ENCODE measurements at places on chromosomes 5 and 9. TPM values are rescaled to one million over a fixed set of nuclear protein-coding genes. Genes with fewer than 3 reads are reported as not detected.

CATSPER3 gene
- total RNA-seq, result 0.31 TPM

PCDHA11 gene
- total RNA-seq, result not detected

ARSI gene
- total RNA-seq, result 0.19 TPM

PCDHAC1 gene
- not detected for total RNA-seq

DNA sequence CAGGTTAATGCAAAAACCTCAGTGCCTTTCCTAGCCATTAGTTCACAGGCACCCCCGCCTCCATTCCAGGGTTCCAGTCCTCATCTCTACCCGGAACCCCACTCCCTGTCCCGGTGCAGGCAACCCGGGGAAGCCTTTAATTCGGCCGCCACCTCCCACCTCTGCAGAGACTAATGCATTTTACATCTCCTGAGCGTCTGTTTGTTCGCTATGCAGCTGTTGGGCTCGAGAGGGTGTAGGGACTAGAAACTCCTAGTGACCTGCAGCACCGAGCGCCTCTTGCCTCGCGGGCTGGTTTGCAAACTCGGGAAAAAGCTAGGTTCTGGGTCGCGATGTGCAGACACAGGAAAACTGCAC is 3.6 kb downstream of the GDNF start:
- H3K27me3 ChIP-seq, result peaks cover 47% of the 10 kb centered on the region
- H3K27ac ChIP-seq, result no peak overlapping the region
- no peaks in the 10 kb centered on the region for H3K36me3 ChIP-seq
- peaks cover 22% of the 10 kb centered on the region for H3K4me1 ChIP-seq
- no peak overlapping the region for H3K4me3 ChIP-seq

- H3K4me3 ChIP-seq, result no peak overlapping the region
- no peaks in the 10 kb centered on the region for H3K36me3 ChIP-seq
- no peaks in the 10 kb centered on the region for H3K27me3 ChIP-seq
- H3K4me1 ChIP-seq, result no peaks in the 10 kb centered on the region
- H3K27ac ChIP-seq, result no peak overlapping the region
These were observed 199.1 kb downstream of the WDR70 start for GRCh38 chr5:37578176-37578575.

DNA sequence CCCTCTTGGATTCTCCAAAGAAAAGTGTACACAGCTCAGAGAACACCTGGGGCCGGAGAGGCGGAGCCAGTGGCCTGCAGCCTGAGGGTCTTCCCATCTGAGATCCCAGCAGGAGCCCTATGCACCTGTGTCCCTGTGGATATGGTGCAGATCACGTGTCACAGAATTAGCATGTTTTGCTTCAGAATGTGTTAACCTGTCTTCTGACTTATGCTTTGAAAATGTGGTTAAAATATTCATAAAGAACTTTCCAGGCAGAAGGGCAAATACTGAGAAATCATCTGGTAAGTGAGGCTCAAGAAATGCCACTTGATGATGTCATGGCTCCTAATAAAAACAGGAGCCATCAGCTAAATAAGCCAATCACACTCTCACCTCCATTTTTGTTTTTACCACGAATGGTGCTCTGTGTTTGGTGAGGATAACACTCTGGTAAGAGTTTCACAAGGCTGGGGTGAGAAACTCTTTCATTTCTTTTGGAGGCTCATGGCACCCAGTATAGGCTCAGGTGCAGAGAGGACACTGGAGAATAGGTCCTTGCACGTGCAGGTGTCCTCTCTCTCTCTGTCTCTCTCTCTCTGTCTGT is 279.8 kb downstream of the FSTL4 start:
- H3K4me1 ChIP-seq, result no peaks in the 10 kb centered on the region
- H3K27me3 ChIP-seq, result no peaks in the 10 kb centered on the region

DNA sequence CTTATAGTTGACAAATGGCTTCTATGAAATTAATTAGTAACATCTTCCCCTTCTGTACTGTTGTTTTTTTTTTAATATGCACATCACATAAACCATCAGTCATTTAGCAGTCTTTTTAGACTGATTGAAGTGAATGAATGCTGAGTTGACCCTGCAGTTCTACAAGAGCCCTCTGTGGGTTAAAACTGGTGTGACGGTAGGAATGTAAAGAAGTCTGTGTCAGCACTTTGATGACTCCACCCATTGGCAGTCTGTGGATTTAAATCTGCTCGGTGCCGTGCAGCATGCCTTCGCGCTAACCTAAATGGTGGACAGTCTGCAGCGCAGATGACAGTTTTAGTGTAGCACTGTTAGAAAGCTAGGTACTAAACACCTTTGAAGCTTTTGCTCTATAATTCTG is 3.1 kb downstream of the GTF3C4 start:
- peaks cover 15% of the 10 kb centered on the region for H3K4me1 ChIP-seq
- H3K36me3 ChIP-seq, result peaks cover 6% of the 10 kb centered on the region
- no peak for DNase-seq
- H3K27ac ChIP-seq, result no peak overlapping the region
- no peaks in the 10 kb centered on the region for H3K27me3 ChIP-seq

DNA sequence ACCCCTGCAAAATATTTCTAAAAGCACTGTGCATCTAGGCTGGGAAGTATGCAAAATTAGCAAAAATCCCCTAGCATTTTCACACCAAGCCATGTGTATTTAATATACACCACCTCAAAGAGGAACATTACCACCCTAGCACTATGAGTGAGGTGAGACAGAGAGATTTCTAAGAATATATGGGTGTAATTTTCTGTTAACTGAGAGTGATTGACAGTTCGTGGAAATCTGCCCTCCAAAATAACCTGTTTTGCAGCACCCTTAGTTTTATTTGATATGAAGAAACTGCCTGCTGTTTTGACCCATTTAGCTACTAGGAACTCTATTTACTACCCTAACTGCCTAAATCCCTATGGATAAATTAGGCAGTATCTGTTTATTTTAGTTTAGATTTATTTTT is 64.2 kb upstream of the CDKN2B start:
- no peaks in the 10 kb centered on the region for H3K4me1 ChIP-seq
- H3K36me3 ChIP-seq, result no peaks in the 10 kb centered on the region
- DNase-seq, result no peak
- H3K27ac ChIP-seq, result no peak overlapping the region
- no peaks in the 10 kb centered on the region for H3K27me3 ChIP-seq

DNA sequence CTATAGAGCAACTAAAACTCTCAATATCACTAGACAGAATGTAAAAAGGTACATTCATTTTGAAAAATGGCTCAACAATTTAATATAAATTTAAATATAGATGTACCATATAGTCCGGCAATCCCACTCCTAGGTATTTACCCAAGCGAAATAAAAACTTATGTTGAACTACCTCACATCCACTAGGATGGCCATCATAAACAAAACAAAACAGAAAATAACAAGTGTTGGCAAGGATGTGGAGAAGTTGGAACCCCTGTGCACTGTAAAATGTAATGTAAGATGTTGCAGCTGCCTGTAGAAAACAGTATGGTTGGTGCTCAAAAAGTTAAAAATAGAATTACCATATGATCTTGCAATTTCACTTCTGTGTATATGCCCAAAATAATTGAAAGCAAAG is 36.9 kb upstream of the SELENOP start:
- no peaks in the 10 kb centered on the region for H3K27me3 ChIP-seq
- H3K4me3 ChIP-seq, result no peak overlapping the region
- no peak overlapping the region for H3K27ac ChIP-seq
- no peaks in the 10 kb centered on the region for H3K4me1 ChIP-seq
- H3K36me3 ChIP-seq, result no peaks in the 10 kb centered on the region

DNA sequence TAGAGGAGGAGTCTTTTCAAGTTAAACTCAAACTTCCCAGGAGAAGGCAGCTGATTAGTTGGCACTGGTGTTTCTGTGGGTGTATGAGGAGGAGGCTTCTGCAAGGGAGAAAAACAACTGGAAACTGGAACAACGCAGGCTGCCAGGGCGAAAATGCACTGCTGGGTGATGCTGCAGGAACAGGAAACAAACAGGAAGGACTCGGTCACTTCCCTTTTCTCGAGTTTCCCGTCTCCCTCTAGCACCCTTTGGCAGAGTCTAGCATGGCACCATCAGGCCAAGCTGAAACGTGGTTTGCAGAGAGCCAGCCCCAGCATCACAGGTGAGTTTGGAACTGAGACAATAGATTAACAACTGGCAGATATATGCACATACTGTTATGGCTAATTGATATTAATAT is 77.5 kb upstream of the CAST start:
- H3K27ac ChIP-seq, result no peak overlapping the region
- no peaks in the 10 kb centered on the region for H3K36me3 ChIP-seq
- H3K4me3 ChIP-seq, result no peak overlapping the region

DNA sequence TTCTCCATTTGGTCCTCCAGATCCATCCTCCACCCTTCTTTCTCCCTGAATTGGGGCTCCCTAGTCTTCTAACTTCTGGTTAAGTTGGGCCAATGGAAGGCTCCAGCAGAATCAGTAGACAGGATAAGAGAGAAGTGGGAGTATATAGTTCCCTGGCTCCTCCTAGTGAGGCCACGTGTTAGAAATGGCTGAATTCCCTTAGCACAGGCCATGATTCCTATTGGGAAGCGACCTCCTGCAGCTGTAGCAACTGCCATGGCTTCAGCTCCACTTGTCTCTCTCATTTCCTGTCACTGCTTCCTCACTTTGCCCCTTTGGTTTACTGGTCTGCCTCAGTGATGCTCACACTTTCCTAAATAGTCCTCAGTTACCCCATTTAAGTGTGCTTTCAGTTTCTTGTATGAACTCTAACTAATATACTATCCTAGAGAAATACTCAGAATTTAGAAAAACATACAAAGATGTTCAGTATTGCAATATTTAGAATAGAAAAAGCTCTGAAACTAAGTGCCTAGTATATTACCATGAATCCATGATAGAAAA is 104.8 kb upstream of the SMARCA2 start:
- no peaks in the 10 kb centered on the region for H3K27me3 ChIP-seq
- no peaks in the 10 kb centered on the region for H3K36me3 ChIP-seq
- no peak overlapping the region for H3K27ac ChIP-seq
- H3K4me1 ChIP-seq, result no peaks in the 10 kb centered on the region
- no peak for DNase-seq
